ENCODE measurements at places on chromosomes 5 and 9. TPM values are rescaled to one million over a fixed set of nuclear protein-coding genes. Genes with fewer than 3 reads are reported as not detected.

GRCh38 chr5:135478938-135479337 is 26.8 kb upstream of the TIFAB start:
- DNase-seq: no peak
- H3K27me3 ChIP-seq: peaks cover 63% of the 10 kb centered on the region
- H3K36me3 ChIP-seq: no peaks in the 10 kb centered on the region
- H3K27ac ChIP-seq: no peak overlapping the region
- H3K4me3 ChIP-seq: no peak overlapping the region

GRCh38 chr9:76559286-76559685 is 100.3 kb downstream of the GCNT1 start:
- no peak overlapping the region for H3K27ac ChIP-seq
- peaks cover 6% of the 10 kb centered on the region for H3K4me1 ChIP-seq

DNA sequence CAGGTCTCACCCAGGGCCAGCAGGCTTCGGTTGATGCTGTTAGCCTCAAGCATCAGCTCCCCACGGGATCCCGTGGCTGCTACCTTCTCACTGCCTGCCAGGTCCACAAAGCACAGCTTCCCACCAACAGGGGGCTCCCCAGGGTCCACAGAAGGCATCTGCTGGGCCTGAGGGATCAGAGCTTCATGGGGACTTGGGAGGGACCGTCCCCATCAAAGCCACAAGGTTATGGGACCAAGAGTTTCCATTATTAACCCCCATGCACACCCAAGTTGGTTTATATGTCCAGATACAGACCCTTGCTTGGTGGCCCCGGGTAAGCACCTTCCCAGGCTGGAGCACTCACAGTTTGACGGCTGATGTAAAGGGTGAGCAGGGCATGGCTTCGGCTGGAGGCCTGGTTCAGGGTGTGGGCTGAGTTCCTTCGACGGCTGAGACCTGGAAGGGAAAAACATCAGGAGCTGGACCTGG is 3.0 kb downstream of the KIF12 start:
- DNase-seq: no peak
- H3K4me3 ChIP-seq: no peak overlapping the region
- H3K36me3 ChIP-seq: no peaks in the 10 kb centered on the region
- H3K27me3 ChIP-seq: peaks cover 26% of the 10 kb centered on the region
- no peak overlapping the region for H3K27ac ChIP-seq

- H3K27me3 ChIP-seq: no peaks in the 10 kb centered on the region
- no peak for DNase-seq
- peaks cover 11% of the 10 kb centered on the region for H3K36me3 ChIP-seq
- H3K27ac ChIP-seq: no peak overlapping the region
- H3K4me1 ChIP-seq: no peaks in the 10 kb centered on the region
These were observed 31.7 kb downstream of the MRPL22 start for GRCh38 chr5:154972476-154973080.

GRCh38 chr9:37952731-37953130 is 48.8 kb upstream of the SLC25A51 start:
- H3K4me3 ChIP-seq: no peak overlapping the region
- peak; percentile 14 for DNase-seq
- peaks cover 46% of the 10 kb centered on the region for H3K36me3 ChIP-seq
- H3K27me3 ChIP-seq: no peaks in the 10 kb centered on the region

DNA sequence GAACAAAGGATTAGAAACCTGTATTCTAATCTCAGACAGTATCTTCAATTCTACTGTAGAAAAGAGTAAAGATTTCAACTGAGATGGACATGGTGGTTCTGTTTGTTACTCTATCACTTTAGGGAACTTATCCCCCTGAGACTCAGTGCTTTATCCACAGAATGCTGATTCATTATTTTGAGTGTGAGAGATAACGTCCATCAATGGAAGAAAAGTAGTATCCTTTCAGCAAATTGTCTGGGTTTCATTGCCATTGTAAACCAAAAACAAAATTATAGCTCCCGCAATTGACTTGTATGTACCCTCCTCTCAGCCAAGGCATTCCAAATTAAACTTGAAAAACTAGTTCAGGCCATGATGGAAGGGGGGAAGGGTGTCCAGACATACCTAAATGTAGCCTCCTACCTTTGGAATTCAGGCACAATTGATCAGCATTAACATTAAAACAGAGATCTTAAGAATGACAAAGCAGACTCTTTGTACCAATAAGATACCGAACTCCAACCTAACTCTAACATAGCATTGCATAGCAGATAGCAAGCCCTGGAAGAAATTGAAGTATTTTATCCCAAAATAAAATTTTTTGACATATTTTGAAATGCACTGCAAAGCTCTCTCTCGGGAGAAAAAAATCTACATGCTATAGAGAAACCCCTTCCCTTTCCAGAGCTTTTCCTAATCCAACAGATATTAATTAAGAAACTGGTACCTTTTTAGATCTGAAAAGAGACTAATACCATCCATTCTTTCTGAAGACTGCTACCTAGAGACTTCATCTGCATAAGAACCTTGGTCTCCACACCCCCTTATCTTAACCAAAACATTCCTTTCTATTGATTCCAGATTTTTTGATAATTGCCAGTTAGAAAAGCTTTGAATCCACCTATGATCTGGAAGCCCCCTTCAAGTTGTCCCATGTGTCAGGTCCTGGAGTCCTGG is 1055.7 kb downstream of the PTPRD start:
- H3K27me3 ChIP-seq: no peaks in the 10 kb centered on the region
- H3K4me1 ChIP-seq: no peaks in the 10 kb centered on the region

- no peak overlapping the region for H3K4me3 ChIP-seq
- DNase-seq: no peak
- H3K27ac ChIP-seq: no peak overlapping the region
- H3K4me1 ChIP-seq: no peaks in the 10 kb centered on the region
- H3K27me3 ChIP-seq: no peaks in the 10 kb centered on the region
These were observed 196.4 kb downstream of the TRPM3 start for GRCh38 chr9:70924895-70925547.

DNA sequence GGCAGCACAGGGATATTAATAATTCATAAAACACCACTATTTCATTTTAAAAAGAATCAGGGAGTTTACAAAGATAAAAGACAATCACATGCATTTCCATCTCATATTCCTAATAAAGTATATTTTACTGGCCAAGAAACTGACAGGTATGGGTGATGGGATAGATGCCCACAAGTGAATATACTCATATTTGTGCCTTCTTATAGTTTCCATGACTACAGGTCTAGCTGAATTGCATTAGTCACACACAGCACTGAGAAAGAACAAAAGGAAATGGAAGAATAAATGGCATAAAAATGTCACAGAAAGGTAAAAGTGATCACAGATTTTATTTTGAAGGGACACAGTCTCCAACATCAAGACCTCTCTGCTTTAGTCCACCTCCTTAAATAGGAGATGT is 193.5 kb downstream of the PLK2 start:
- H3K27ac ChIP-seq: no peak overlapping the region
- H3K27me3 ChIP-seq: no peaks in the 10 kb centered on the region
- H3K4me1 ChIP-seq: no peaks in the 10 kb centered on the region
- no peak for DNase-seq
- no peak overlapping the region for H3K4me3 ChIP-seq
- no peaks in the 10 kb centered on the region for H3K36me3 ChIP-seq

DNA sequence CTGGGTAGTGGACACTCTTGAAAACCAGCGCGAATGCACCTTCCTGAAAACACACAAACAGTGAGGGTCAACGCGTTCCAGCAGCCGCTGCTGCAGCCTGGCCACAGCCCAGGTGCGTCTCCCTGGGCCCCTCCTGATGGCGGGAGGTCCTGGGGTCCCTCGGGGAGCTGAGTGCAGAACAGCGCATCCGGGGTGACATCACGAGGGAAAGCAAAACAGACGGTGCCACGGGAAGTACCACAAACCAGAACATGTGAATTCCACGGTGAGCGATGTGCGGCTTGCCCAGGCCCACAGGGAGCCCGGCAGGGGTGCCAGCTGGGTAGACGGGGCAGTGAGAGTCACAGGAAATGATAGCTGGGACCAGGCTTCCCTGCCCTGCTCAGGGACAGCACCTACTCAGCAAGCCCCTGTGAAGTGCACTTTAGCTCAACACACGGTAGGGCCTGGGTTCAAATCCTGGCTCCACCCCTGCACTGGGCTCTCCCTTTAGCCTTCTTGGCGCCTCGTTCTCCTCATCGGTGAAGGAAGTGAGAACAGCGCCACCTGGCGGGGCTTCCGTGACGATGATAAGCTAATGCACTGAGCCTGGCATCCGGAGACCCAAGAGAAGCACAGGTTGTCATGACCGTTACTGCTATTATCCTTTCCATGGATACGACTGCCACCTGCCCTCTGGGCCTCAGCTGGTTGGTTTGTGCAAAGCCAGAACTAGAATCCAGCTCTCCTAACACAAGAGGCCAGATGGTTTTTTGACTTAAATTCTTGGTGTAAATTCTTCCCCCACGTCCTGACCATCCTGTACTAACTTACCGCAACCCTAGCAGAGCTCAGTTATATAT is 24.6 kb downstream of the GFPT2 start:
- H3K27me3 ChIP-seq: no peaks in the 10 kb centered on the region
- H3K27ac ChIP-seq: no peak overlapping the region
- H3K36me3 ChIP-seq: peaks cover 12% of the 10 kb centered on the region
- peak; percentile 91 for DNase-seq
- no peak overlapping the region for H3K4me3 ChIP-seq

GRCh38 chr5:128641861-128642260 is 103.8 kb upstream of the FBN2 start:
- no peaks in the 10 kb centered on the region for H3K4me1 ChIP-seq
- H3K36me3 ChIP-seq: no peaks in the 10 kb centered on the region
- H3K27ac ChIP-seq: no peak overlapping the region
- DNase-seq: no peak
- no peaks in the 10 kb centered on the region for H3K27me3 ChIP-seq
- no peak overlapping the region for H3K4me3 ChIP-seq

DNA sequence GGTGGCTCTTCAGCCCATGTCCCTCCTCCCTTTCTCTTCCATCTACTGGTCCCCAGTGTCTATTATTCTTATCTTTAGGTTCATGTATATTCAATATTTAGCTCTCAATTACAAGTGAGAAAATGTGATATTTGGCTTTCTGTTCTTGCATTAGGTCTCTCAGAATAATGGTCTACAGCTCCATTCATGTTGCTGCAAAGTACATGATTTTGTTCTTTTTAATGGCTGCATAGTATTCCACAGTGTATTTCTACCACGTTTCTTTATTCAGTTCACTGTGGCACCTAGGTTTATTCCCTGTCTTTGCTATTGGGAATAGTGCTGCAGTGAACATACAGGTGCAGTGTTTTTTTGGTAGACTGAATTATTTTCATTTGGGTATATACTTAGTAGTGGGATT is 1308.8 kb downstream of the EFNA5 start:
- H3K4me1 ChIP-seq: no peaks in the 10 kb centered on the region
- H3K27me3 ChIP-seq: no peaks in the 10 kb centered on the region
- no peak overlapping the region for H3K27ac ChIP-seq
- no peak overlapping the region for H3K4me3 ChIP-seq
- no peaks in the 10 kb centered on the region for H3K36me3 ChIP-seq

DNA sequence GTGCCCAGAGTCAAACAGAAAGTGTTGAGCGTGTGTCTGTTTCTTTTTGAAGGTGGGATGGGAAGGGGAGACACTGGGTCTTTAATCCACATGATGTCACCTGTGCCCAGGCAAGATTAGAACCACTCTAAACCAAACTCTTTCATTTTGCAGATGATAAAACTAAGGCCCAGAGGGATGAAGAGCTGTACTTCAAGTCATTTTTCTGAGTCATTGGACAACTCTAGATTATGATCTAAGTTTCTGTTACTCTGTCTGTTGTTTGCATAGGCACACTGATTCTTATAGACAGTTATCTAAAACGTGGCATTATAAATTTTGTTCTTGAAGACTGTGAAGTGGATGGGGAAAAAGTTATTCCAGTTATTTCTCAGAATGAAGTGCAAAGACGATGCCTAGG is 48.8 kb downstream of the MAST4 start:
- H3K4me1 ChIP-seq: no peaks in the 10 kb centered on the region
- no peaks in the 10 kb centered on the region for H3K36me3 ChIP-seq
- no peak overlapping the region for H3K4me3 ChIP-seq
- DNase-seq: no peak
- H3K27ac ChIP-seq: no peak overlapping the region

DNA sequence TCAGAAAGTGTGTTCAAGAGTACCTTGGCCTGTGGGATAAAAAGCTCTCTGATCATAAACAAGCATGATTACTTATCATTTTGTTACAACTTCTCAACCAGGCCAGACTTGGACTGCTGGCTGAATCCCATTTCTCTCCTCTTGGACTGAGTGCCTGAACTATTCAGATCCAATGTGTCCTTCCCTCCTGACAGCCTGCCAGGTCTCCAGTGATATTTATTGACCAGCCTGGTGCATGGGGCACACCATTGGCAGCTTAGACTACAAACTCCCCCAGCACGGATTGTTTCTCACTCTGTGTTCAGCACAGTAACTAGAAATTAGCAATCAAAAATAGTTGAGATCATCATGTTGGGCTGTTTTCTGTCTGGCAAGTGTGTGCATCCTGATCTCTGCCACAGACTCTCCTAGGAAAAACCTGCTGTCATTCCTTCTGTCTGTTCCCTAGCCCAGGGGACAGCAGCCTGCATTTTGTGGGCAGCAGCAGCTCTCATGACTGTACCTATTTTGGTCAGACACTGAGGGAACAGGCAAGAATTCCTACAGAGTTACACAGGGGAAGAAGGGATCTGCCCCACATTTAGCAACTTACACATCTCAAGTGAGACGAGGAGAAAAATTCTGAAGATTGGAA is 348.1 kb downstream of the ADAMTS6 start:
- H3K27me3 ChIP-seq: no peaks in the 10 kb centered on the region
- no peak overlapping the region for H3K4me3 ChIP-seq
- DNase-seq: no peak
- no peaks in the 10 kb centered on the region for H3K36me3 ChIP-seq
- H3K27ac ChIP-seq: no peak overlapping the region

DNA sequence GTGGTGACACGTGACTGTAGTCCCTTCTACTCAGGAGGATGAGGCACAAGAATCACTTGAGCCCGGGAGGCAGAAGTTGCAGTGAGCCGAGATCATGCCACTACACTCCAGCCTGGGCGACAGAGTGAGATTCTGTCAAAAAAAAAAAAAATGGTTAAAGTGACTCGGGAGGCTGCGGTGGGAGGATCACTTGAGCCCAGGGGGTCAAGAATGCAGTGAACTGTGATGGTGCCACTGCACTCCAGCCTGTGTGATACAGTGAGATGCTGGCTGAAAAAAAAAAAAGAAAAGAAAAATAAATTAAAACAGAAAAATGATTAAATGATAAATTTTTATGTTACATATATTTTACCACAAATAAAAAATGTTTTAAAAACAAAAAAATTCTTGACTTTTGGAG is 51.9 kb downstream of the KLF4 start:
- no peak overlapping the region for H3K4me3 ChIP-seq
- H3K36me3 ChIP-seq: no peaks in the 10 kb centered on the region
- no peak overlapping the region for H3K27ac ChIP-seq
- H3K4me1 ChIP-seq: peaks cover 5% of the 10 kb centered on the region
- DNase-seq: no peak

The ZBED3 gene
- 13.4 TPM for total RNA-seq

The PRSS3 gene
- 0.65 TPM for total RNA-seq

The ASPN gene
- 2.3 TPM for total RNA-seq

The ADAMTS16 gene
- total RNA-seq: 1.1 TPM

The SMIM33 gene
- not detected for total RNA-seq

The LRRTM2 gene
- total RNA-seq: 0.30 TPM

The RNF183 gene
- total RNA-seq: not detected
